Retina (tissue), 1 donor: ENCODE measurements at places on chromosomes 13 and 19.
A peak's percentile ranks its signal among the peaks of the same experiment; 100 is the strongest.

- no peak for DNase-seq
These were observed 14.3 kb upstream of the QTRT1 start for GRCh38 chr19:10686661-10687517.

GRCh38 chr19:35327642-35328041 is 1.3 kb upstream of the CD22 start:
- no peak for DNase-seq

DNA sequence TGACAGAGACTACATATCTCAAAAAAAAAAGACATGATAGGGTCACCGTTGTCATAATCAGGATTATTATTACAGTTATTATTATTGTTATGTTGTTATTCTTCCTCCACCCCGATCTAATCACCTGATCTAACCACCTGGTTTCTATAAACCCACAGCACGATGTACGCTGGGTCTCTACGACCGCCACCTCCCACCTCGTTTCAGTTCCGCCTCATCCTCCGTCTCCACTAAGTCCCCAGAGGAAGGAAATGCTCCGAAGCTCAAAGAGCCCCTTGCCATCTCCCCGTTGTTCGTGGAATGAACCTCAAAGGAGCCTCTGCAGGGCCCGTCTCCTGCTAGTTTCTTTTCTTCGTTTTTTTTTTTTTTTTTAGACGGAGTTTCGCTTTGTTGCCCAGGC is 15.9 kb upstream of the MEIS3 start:
- no peak for DNase-seq

DNA sequence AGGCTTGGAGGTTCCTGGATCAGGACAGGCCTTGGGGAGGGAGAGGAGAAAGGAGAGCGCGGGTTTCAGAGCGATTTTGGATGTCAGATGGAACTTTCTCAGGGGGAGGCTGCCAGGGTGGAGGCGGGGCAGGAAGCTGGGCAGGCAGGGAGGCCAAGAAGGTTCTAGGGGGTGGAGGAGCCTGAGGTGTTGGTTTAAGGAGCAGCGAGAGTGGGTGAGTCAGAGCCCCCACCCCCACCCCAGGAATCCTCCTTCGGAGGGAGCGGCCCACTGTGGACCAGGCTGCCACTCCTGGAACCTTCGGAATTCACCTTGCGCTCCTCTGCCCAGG is 15.9 kb upstream of the NOP53 start:
- DNase-seq = no peak

GRCh38 chr19:952680-953444 is 27.0 kb downstream of the ARID3A start:
- DNase-seq = no peak

DNA sequence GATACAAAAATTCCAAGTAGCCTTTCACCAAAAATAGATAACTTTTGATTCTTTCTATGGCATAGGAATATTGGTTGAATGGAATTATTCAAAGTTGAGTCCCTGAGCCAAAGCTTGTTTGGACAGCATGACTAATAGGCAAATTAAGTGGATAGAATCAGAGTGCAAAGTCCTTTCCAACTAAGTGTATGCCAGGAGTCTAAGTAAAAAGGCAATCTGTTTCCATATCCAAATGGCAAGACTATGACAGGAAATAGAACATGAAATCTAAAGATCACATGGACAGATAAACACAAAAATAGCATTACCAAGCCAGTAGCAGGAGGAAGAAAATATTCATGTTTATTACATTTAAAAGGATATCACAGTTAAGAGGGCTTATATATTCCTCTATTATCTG is 804.6 kb downstream of the SLITRK6 start:
- no peak for DNase-seq

DNA sequence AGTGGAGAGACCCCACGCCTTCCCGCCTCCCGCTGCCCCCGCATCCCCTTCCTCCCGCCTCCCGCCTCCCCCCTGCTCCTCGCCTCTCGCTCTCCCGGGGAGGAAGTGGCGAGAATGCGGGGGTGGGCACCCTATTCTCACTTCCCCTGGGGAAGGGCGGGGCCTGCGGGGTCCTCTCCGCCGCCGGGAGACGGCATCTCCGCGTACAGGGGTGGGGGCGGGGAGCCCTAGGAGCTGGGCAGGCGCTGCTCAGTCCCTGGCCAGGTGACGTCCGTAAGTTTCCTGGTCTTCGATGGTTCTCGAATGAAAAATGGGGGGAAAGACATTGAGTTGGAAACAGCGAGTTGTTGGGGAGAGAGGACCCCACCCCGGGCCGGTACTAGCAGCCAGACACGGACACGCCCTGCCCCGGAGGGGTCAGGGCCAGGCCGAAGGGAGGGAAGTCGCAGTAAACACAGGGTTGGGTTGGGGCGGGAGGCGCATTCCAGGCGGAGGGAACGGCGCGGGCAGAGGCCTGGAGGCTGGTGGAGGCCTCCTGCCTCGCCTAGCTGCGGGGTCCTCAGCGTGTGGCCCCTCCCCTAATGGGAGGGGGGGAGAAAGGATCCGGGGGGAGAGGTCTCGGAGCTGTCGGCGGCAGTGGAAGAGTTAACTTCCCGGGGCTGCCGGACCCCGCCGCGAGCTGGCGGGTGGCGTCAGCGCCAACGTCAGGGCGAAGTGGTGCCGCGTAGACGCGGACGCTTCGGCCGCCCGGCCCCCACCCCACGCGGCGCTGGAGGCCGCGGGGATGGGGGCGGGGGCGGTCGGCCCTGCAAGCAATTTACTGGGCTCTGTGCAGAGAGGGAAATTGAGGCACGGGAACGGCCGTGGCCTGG is 10.4 kb upstream of the JUND start:
- DNase-seq = peak; percentile 93

- peak; percentile 46 for DNase-seq
These were observed 108.7 kb downstream of the TEX29 start for GRCh38 chr13:111429064-111429558.

GRCh38 chr13:110403315-110403714 is 96.2 kb downstream of the COL4A2 start:
- no peak for DNase-seq

GRCh38 chr19:35963514-35963913 is 27.3 kb downstream of the LRFN3 start:
- peak; percentile 62 for DNase-seq

- no peak for DNase-seq
These were observed 35.9 kb downstream of the TPT1 start for GRCh38 chr13:45305079-45305478.

GRCh38 chr13:50979187-50979586 is 69.6 kb downstream of the RNASEH2B start:
- no peak for DNase-seq

DNA sequence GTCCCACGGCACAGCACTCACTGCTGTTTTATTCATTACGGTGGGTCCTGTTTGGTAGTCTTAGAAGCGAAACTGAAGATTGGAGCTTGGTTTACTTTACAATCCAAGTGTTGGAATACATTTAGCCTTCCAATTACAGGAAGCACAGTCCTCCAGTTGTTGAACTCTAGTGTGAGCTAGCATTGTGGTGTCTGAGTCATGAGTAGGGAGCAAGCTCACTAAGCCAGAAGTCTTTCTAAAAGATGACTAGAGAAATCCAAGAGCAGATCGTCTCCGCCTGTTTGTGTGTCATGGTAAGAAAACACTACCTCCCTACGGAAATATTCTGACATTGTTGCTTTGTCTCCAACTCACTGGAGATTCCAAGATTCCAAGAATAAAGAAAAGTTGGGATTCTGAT is 10.1 kb upstream of the SHISA2 start:
- no peak for DNase-seq

- no peak for DNase-seq
These were observed 110.9 kb downstream of the IER2 start for GRCh38 chr19:13260883-13261653.

DNA sequence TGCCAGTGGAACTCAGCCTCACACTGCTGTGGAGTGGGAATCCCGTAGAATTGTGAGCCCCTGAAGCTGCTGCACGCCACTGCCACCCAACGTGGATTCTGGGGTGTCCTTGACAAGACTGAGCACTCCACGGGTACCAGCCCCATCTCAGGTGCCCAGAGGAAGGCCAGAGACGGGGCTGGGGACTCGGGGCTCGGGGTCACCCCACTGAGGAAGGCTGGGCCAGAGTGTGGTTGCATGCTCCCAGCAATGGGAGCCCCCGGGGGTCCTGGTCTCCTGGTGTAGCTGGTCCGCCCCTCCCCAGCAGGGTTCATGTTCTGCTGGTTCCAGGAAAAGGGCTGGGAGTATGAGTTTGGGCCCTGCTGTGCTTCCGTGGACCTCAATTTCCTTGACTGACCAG is 15.2 kb downstream of the DAPK3 start:
- no peak for DNase-seq

- no peak for DNase-seq
These were observed 36.4 kb downstream of the RNF6 start for GRCh38 chr13:26185720-26186117.

DNA sequence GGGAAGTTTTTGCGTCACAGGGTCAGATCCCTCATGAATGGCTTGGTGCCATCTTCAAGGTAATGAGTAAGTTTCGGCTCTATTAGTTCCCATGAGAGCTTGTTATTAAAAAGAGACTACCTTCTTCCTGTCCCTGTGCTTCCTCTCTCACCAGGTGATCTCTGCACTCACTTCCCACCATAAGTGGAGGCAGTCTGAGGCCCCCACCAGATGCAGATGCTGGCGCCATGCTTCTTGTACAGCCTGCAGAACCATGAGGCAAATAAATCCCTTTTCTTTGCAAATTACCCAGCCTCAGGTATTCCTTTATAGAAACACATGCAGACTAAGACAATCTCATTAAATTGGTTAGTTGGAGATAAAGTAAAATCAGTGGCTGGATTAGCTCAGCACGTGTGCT is 75.6 kb upstream of the RFC3 start:
- DNase-seq = no peak
